ENCODE measurements at places on chromosomes 4 and X. TPM values are rescaled to one million over a fixed set of nuclear protein-coding genes. Genes with fewer than 3 reads are reported as not detected.

MEPE gene
- not detected for total RNA-seq

CLNK gene
- total RNA-seq: not detected

CXCL8 gene
- total RNA-seq: not detected

- H3K27me3 ChIP-seq: no peaks in the 10 kb centered on the region
- DNase-seq: no peak
- no peak overlapping the region for H3K27ac ChIP-seq
- no peaks in the 10 kb centered on the region for H3K4me1 ChIP-seq
These were observed 171.2 kb downstream of the AMELX start for GRCh38 chrX:11464380-11464779.

GRCh38 chr4:2937986-2938385 lies 25.2 kb downstream of the NOP14 start:
- no peak overlapping the region for H3K4me3 ChIP-seq
- no peak for DNase-seq
- H3K27ac ChIP-seq: no peak overlapping the region
- no peaks in the 10 kb centered on the region for H3K27me3 ChIP-seq

DNA sequence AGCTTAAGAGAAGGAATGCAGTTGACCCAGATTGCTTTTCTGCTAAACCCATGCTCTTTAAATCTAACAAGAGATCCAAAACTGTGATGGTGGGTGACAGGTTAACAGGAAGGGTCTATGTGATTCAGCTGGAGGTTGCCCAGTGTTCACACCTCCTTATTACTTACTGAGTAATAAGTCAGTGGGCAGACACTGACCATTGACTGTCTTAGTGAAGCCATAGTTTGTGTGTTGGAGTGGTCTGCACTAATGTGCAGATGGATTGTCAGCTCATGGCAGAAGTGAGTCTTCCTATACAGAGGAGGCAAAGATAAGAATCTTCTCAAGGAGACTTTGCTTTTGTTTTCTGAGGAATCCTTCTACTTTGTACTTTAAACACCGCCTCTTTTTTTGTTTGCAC lies 15.2 kb upstream of the RUFY3 start:
- no peak overlapping the region for H3K27ac ChIP-seq
- H3K4me1 ChIP-seq: peaks cover 22% of the 10 kb centered on the region
- DNase-seq: no peak
- no peaks in the 10 kb centered on the region for H3K36me3 ChIP-seq

- no peak overlapping the region for H3K4me3 ChIP-seq
- DNase-seq: no peak
- peaks cover 30% of the 10 kb centered on the region for H3K4me1 ChIP-seq
- no peaks in the 10 kb centered on the region for H3K36me3 ChIP-seq
- H3K27ac ChIP-seq: no peak overlapping the region
These were observed 344.1 kb upstream of the GATB start for GRCh38 chr4:152104901-152105357.

DNA sequence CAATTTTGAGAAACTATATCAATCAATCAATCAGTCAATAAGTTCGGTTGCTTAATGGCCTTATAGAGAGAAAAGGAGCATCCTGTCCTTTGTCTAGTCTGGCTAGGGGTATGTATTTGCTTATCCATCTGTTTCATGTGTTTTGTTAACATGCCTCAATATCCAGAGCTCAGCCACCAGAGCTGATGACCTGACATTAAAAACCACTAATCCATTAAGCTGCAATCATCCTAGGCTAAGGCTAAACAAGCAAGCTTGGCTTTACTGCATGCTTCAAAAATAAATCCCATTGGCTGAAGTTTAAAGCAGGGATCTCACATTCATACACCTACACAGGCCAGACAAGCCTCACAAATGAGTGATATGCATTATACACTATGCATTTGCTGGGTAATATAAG lies 139.7 kb downstream of the INPP4B start:
- H3K4me1 ChIP-seq: no peaks in the 10 kb centered on the region
- peaks cover 10% of the 10 kb centered on the region for H3K27me3 ChIP-seq
- no peak overlapping the region for H3K27ac ChIP-seq
- H3K4me3 ChIP-seq: no peak overlapping the region
- no peaks in the 10 kb centered on the region for H3K36me3 ChIP-seq
- DNase-seq: no peak
